ENCODE measurements at places on chromosomes 11 and 22.

DNA sequence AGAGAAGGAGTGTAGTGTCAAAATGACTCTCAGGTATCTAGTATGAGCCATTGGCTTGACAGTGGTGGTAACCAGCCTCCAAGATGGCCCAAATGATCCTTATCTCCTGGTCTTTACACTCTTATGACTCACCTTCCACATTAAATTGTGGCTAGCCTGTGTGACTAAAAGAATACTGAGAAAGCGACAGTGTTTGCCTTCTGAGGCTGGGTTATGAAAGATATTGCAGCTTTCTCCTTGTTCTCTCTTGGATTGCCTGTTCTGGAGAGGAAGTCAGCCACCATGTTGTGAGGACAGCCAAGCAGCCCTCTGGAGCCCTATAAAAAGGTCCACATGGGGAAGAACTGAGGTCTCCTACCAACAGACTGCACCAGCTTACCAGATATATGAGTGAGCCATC, 15.8 kb downstream of the C11orf71 start:
- no peak for DNase-seq

- no peak for DNase-seq
These were observed 55.7 kb downstream of the NRXN2 start for GRCh38 chr11:64667154-64667745.

GRCh38 chr11:123057661-123058305, 4.2 kb downstream of the HSPA8 start:
- DNase-seq, result no peak

- peak; percentile 24 for DNase-seq
These were observed 26.4 kb downstream of the APOL3 start for GRCh38 chr22:36134182-36134581.

DNA sequence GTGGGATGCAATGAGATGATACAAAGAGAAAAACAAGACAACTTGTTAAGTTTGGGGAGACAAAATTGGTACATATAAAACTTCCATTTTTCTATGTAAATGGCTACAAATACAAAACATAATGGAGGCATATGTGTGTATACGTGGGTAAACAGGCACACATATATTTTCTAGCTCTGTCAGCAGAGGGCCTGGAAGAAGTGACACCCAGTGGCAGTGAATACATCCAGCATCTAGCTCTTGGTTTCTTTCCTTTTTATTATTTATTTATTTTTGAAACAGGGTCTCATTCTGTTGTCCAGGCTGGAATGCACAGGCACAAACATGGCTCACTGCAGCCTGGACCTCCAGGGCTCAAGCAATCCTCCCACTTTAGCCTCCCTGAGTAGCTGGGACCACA, 5.0 kb upstream of the RASL10A start:
- no peak for DNase-seq

- DNase-seq, result no peak
These were observed 3.0 kb downstream of the SMTN start for GRCh38 chr22:31083923-31084810.

DNA sequence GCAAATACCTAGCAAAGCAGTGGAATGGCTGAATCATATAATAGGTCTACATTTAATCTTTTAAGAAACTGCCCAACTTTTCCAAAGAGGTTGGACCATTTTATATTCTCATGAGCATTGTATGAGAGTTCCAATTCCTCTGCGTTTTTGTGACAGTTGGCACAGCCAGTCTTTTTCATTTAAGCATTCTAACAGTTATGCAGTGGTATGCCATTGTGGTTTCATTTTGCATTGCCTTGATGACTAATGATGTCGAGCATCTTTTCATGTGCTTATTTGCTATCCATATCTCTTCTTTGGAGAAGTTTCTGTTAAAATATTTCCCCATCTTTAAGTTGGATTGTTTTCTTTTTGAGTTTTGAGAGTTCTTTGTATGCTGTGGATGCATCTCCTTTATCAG, 38.7 kb downstream of the EIF3F start:
- DNase-seq, result no peak

GRCh38 chr11:121553806-121554205, 101.0 kb upstream of the SORL1-AS1 start:
- no peak for DNase-seq

GRCh38 chr11:30991802-30992512, 377.6 kb downstream of the DCDC1 start:
- no peak for DNase-seq

- no peak for DNase-seq
These were observed 30.7 kb upstream of the ARFGAP3 start for GRCh38 chr22:42887523-42888507.

DNA sequence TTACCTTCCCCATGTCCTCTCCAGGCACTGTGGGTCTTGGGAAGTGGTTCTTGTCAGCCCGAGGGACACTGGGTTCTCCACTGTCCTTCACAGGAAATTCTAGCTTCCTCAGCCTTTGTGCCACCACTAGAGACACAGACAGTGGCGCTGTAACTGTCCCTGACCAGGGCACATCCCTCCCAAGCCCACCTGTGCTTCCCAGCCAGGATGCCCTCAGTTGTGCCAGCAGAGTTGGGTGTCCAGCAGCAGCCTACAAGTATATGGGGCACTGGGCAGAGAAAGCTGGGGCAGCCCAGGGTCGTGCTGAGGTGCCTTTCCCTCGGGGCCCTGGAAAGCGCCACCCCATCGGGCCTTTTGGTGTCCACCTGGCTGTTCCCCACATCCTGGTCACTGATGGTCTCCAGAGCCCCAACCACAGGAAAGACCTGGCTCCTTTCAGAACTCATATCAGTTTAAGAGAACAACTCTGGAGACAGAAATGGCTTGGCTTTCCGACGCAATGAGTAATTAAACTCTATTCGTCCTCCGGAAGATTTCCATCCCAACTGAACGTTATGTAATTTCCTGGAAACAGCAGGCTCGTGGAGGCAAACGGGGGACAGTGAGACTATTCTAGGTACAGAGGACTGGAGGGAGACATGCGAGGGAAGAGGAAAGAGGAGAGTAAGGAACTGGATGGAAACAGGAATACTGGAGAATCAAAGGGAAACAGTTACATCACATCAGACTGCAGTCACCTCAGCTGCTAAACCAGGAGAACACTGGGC, 28.6 kb downstream of the PPP2R1B start:
- no peak for DNase-seq

- DNase-seq, result no peak
These were observed 52.0 kb upstream of the DEPDC7 start for GRCh38 chr11:32963721-32964120.

DNA sequence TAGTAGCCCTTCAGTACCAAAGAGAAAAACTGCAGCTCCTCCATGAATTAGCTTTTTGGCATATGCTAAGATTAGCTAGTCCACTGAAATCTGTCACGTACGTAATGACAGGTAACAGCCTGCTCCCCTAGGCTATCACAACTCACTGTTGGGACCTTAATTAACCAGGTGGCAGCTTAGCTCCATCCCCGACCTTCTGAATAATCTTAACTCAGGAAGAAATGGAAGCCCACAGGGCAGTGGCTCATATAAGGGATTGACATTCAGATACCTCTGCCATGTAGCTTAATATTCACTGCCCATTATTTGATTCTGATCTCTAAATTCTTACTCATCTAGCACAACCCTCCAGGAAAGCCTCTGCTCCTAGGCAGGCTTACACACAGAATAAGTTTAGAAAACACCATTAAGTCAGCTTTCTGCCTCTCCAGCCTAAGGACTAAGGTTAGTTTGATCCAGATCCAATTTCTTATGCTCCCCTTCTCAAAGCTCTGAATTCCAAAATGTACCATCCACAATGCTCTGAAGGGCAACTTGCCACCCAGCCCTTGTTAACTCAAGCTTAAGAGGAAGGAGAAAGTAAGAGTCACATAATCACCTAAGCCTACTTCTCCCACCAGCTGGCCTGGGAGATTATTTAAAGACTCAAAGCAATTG, 5.0 kb downstream of the HSPA8 start:
- DNase-seq, result peak; percentile 44

- no peak for DNase-seq
These were observed 254.0 kb upstream of the NARS2 start for GRCh38 chr11:78828676-78829075.

DNA sequence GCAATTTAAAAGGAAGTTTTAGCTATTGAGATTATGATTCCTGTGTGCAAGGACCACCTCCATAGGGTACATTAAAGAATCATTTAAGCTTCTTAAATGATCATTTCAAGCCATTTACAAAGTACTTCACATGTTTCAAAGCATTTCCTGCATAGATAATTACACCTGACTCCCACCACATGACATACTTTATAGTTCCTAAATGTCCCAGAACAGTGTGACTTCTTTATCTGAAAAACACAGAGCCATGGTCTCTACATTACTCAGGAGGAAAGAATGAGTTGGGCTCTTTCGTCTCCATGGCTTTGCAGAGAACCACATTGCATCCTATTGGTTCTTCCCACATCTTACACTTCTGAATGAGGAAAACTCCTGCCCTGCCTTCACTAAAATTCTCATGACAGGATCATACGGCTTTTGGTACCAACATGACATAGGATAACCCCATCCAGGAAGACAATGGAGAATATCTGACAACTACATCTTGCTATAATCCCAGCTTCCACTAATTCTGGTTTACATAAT, 88.6 kb downstream of the ETS1 start:
- no peak for DNase-seq

- DNase-seq, result no peak
These were observed 394.7 kb downstream of the BRD1 start for GRCh38 chr22:49432897-49433443.

- DNase-seq, result no peak
These were observed 78.6 kb upstream of the MTNR1B start for GRCh38 chr11:92890846-92891245.

- peak; percentile 57 for DNase-seq
These were observed 14.4 kb downstream of the KCNJ5 start for GRCh38 chr11:128905345-128906184.

- no peak for DNase-seq
These were observed 183.6 kb downstream of the IGLL1 start for GRCh38 chr22:23396362-23397007.

- peak; percentile 17 for DNase-seq
These were observed 1.9 kb upstream of the SYT8 start for GRCh38 chr11:1832920-1833295.

Measured in activated T-cell treated with anti-CD3 and anti-CD28 coated beads, Interleukin-2, amount 50 U/mL, for 48 hours (primary cell).